Sigmoid colon (tissue), 7 donors: ENCODE measurements at places on chromosomes 13 and 19. TPM values are rescaled to one million over a fixed set of nuclear protein-coding genes. Genes with fewer than 3 reads are reported as not detected.

- no peak overlapping the region for H3K4me3 ChIP-seq
- peaks cover 20% of the 10 kb centered on the region for H3K4me1 ChIP-seq
- no peak overlapping the region for H3K27ac ChIP-seq
These were observed 3.6 kb downstream of the ISOC2 start for GRCh38 chr19:55457683-55458457.

DNA sequence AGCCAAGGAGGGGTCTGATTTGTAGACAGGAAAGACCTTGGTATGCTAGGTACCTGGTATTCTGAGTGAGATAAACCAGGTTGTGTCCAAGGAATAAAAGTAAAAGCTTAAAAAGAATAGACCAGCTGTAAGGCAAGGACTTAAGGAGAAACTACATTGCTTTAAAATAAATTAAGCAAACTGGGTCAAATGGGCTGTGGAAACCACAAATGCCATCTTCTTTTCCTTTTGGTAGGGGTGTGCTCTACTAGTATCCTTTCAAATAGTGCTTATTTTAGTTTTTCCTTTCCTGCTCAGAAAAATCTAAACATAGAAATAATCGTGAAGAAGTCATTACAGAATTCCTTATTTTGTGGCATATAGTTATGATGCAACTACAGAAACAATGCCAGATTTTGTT, 138.6 kb upstream of the KLF12 start:
- H3K36me3 ChIP-seq, result no peaks in the 10 kb centered on the region
- no peak for DNase-seq
- H3K27ac ChIP-seq, result no peak overlapping the region
- no peaks in the 10 kb centered on the region for H3K27me3 ChIP-seq
- no peak overlapping the region for H3K4me3 ChIP-seq

- no peaks in the 10 kb centered on the region for H3K36me3 ChIP-seq
- peak; percentile 28 for DNase-seq
- no peaks in the 10 kb centered on the region for H3K4me1 ChIP-seq
- H3K27ac ChIP-seq, result no peak overlapping the region
- H3K27me3 ChIP-seq, result no peaks in the 10 kb centered on the region
- no peak overlapping the region for H3K4me3 ChIP-seq
These were observed 53.9 kb downstream of the CHST8 start for GRCh38 chr19:33675501-33676124.

DNA sequence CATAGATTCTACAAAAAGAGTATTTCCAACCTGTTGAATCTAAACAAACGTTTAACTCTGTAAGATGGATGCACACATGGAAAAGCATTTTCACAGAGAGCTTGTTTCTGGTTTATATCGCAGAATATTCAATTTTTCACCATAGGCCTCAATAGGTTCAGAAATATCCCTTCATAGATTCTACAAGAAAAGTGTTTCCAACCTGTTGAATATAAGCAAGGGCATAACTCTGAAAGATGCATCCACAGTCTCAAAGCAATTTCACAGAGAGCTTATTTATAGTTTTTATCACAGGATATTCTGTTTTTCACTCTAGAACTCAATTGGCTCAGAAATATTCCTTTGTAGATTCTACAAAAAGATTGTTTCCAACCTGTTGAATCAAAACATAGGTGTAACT, 1483.6 kb downstream of the UQCRFS1 start:
- H3K36me3 ChIP-seq, result peaks cover 45% of the 10 kb centered on the region
- H3K4me3 ChIP-seq, result no peak overlapping the region
- H3K27me3 ChIP-seq, result no peaks in the 10 kb centered on the region
- no peaks in the 10 kb centered on the region for H3K4me1 ChIP-seq
- no peak overlapping the region for H3K27ac ChIP-seq

- H3K27ac ChIP-seq, result no peak overlapping the region
- DNase-seq, result no peak
- peaks cover 14% of the 10 kb centered on the region for H3K4me1 ChIP-seq
- H3K27me3 ChIP-seq, result no peaks in the 10 kb centered on the region
- no peak overlapping the region for H3K4me3 ChIP-seq
These were observed 5.1 kb upstream of the TSHZ3 start for GRCh38 chr19:31354316-31354715.

- no peak for DNase-seq
- no peak overlapping the region for H3K4me3 ChIP-seq
- no peak overlapping the region for H3K27ac ChIP-seq
- no peaks in the 10 kb centered on the region for H3K27me3 ChIP-seq
- H3K4me1 ChIP-seq, result no peaks in the 10 kb centered on the region
These were observed 22.2 kb downstream of the SOHLH2 start for GRCh38 chr13:36192166-36192565.

DNA sequence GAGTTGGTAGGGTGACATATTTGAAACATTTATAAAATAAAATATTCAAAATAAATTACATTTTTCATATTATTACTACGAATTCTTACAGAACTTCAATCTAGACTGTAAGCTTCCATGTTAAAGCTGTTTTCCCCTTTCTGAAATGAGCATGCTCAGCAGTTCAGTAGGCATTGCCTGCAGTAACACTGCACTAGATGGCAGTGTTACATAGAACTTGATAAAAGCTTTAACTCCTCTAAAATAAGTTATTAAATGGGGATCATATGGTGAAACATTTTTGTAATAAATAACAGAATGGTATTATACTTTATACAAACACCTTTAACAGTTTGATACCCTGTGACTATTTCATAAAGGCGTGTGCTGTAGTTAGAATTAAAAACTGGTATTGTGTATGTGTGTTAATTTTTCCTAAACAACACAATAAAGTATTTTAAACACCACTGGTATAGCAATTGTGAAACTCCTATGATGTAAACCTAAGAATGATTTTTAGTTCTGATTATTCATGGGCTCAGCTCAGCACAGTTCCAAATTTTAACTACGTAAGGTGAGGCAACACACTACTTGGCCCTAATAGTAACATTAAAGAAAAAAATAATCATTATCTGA, 11.6 kb upstream of the GPR18 start:
- H3K27me3 ChIP-seq, result no peaks in the 10 kb centered on the region
- H3K36me3 ChIP-seq, result peaks cover 3% of the 10 kb centered on the region
- peak overlapping the region; percentile 22 for H3K27ac ChIP-seq
- no peak overlapping the region for H3K4me3 ChIP-seq
- no peaks in the 10 kb centered on the region for H3K4me1 ChIP-seq

- no peak overlapping the region for H3K4me3 ChIP-seq
- H3K36me3 ChIP-seq, result no peaks in the 10 kb centered on the region
- no peak overlapping the region for H3K27ac ChIP-seq
- H3K27me3 ChIP-seq, result no peaks in the 10 kb centered on the region
These were observed 13.8 kb downstream of the COL5A3 start for GRCh38 chr19:9996541-9996940.

HSPB6 gene
- total RNA-seq, result 59.4 TPM
